ENCODE measurements at places on chromosomes 5 and 9.

- DNase-seq = peak; percentile 20
Observed at GRCh38 chr9:125932012-125932411, 184.8 kb downstream of the PBX3 start.

GRCh38 chr9:79371301-79371700, 200.5 kb upstream of the TLE4 start:
- no peak for DNase-seq

DNA sequence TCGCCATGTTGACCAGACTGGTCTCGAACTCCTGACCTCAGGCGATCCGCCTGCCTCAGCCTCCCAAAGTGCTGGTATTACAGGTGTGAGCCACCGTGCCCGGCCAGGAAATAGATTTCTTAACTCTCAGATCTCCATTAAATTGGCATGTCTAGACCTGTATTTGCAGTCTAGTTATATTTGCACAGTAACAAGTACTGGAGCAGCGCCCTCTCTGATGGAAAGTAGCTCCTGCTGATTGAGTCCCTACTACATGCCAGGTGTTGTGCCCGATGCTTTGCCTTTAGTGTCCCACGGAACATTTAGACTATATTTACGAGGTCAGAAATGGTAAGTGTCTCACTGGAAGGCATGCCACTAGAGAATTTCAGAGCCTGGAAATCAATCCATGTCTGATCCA, 15.8 kb upstream of the TMED9 start:
- no peak for DNase-seq

DNA sequence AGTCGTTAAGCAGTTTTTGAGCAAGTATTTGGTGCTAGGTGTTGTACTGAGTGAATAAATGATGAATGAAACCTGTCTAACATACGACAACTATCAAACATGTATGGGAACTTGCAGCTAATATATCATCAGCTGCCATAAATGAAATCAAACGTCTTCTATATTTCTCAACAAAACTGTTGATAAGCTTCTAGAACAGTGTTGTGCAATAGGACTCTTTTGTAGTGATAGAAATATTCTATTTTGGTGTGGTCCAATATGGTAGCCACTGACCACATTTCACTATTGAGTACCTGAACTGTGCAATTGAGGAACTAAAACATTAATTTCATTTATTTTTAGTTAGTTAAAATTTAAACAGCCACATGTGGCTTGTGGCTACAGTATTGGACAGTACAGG, 16.3 kb upstream of the FYB1 start:
- DNase-seq = no peak

GRCh38 chr9:134607971-134608370, 33.6 kb upstream of the COL5A1 start:
- no peak for DNase-seq

- no peak for DNase-seq
Observed at GRCh38 chr5:39519079-39519478, 94.3 kb upstream of the DAB2 start.

DNA sequence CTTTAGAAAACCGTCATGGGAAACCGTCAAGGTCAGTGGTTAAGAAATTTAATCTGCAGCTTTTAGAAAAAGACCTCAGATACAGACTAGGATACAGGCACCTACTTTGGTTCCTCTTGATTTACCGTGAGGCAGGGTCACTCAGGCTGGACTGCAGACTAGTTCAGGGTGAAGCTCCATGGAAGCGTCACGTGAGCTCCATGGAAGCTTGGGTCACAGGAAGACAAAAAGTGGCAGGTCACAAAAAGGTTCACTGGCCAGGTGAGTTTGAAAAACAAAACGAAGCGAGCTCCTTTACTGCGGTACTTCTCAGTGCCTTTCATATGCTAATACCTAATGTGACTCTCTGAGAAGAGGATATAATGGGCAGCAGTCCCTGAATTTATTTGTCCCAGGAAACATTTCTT, 43.0 kb downstream of the PRRC2B start:
- DNase-seq = no peak

DNA sequence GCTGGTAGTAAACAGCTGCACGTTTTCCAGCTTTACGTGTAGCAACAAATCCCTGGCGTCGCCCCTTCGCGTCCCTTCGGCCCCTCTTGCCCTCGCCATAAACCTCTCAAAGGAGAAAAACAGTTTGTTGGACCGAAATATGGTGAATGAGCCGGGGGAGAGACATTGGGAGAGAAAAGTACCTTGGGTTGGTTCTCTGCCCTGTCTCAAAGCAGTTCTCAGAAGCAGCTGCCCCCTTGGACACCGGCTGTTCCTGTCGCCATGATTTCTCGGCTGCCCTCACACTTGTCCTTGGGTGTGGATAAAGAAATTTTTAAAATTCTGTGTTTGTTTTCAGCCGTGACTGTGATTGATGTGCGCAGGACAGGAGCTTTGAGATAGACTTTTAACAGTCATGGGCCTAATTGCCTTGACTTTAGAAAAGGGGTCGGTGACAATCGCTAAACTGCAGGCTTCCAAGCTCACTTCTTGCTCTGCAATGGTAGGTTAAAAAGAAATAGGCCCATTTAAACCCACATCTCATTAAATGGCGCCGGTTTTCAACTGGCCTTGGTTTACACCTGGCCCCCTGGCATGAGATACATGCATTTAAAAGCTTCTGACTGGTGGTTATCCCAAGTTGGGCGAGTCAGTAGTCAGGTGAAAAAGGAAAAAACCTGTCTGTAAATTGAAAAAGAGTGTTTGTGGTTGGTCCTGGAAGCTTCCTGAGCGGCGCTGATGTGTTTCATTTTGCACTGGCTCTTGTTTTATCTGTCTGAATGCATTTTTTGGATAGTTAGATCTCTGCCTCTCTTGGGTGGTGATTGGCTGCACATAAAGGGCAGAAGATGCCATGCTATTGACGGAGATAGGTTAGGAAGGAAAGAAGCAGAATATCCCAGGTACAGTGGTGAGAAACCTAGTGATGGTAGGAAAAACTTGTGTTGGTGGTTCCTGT, 983 bp downstream of the RCL1 start:
- peak; percentile 33 for DNase-seq

- DNase-seq = peak; percentile 74
Observed at GRCh38 chr5:34598177-34598794, 57.8 kb upstream of the RAI14 start.

DNA sequence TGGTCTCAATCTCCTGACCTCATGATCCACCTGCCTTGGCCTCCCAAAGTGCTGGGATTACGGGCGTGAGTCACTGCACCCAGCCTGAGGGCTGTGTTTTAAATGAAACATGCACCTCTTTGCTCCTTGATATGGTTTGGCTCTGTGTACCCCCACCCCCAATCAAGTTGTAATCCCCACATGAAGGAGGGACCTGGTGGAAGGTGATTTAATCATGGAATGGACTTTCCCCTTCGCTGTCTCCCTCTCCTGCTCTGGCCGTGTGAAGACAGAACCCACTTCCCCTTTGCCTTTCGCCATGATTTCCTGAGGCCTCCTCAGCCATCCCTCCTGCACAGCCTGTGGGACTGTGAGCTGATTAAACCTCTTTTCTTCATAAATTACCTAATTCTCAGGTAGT, 12.5 kb upstream of the NOTCH1 start:
- no peak for DNase-seq

- no peak for DNase-seq
Observed at GRCh38 chr9:78592811-78593210, 295.9 kb downstream of the PSAT1 start.

- no peak for DNase-seq
Observed at GRCh38 chr5:26761446-26761845, 276.9 kb downstream of the CDH9 start.

DNA sequence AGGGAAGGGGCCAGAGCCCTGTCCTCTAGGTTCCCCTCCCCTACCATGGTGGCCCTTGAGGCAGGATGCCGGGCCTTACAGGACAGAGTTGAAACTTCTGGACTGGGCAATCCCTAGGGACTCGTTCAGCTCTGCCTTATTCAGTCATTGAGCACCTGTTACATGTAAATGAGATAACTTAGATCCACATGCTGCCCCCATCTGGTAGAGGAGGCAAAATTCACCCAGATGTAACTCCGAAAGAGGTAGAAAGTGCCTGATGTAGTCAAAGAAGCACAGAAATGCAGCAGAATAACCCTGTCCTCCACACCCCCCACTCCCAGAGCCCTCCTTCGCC, 1.5 kb downstream of the GGTA1 start:
- peak; percentile 58 for DNase-seq

DNA sequence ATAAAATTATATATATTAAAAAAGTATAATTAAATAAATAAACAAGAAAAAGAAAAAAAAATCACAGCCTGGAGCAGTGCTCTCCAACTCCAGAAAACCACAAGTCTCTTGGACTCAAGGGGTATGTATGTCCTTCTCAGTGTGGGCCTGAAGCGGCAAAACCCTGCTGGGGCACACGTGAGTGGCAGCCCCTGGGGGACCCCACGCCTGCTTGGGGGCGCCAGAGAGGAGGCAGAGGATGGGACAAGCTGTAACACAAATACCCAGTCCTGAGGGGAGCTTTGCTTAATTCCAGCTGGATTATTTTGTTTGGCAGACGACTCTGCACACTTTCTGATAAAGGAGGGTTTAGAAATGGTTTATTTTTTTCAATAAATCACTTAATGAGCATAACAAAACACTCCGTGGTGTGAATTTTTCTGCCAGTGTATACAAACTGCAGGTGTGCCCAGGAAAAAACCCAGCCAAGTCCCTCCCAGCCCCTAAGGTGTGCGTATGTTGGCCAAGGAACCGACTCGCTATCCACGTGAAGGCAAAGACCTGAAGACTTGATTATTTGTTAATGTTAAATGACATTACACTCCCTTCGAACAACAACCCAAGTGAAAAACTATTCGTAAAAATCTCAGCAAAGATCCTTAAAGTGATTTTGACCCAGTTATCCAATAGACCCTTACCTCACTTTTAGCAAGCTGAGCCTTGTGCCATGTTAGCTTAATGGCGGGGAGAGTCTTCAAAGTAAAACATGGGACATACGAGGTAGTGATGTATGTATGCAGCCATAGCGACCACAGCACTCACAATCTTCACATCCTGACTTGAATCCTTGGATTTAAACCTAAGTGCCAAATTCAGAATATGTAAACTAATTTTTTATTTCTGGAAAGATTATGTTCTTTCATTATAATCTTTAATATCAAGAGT, 32.9 kb downstream of the ANKH start:
- no peak for DNase-seq

DNA sequence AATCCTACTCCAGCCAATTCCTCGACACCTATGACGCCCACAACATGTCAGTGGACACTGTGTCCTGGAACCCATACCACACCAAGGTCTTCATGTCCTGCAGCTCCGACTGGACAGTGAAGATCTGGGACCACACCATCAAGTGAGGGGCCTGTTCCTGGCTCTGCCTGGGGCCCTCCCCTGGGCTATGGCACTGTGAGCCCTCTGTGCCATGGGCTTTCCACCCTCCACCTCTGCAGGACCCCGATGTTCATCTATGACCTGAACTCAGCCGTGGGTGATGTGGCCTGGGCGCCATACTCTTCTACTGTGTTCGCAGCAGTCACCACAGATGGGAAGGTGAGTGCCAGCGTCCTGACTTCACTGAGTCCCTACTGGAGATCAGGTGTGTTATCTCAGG, 8.4 kb downstream of the ENHO start:
- DNase-seq = no peak

DNA sequence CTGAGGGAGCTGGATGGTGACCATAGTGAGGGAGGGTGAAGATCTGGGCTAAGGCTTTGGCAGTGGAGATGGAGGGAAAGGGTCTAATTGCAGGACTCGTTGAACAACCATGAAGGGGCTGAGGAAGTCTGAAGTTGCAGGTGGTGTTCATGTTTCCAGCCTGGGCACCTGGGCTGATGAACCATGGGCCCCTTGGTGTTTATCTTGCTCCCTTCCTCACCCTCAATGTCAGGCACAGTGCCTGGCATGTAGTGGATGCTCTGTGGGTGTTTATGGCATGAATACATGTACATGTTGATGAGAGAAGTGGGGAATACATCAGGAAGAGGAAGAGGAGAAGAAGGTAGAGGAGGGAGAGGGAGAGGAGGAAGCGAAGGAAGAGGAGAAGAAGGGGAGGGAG, 31.3 kb upstream of the COL15A1 start:
- DNase-seq = no peak

DNA sequence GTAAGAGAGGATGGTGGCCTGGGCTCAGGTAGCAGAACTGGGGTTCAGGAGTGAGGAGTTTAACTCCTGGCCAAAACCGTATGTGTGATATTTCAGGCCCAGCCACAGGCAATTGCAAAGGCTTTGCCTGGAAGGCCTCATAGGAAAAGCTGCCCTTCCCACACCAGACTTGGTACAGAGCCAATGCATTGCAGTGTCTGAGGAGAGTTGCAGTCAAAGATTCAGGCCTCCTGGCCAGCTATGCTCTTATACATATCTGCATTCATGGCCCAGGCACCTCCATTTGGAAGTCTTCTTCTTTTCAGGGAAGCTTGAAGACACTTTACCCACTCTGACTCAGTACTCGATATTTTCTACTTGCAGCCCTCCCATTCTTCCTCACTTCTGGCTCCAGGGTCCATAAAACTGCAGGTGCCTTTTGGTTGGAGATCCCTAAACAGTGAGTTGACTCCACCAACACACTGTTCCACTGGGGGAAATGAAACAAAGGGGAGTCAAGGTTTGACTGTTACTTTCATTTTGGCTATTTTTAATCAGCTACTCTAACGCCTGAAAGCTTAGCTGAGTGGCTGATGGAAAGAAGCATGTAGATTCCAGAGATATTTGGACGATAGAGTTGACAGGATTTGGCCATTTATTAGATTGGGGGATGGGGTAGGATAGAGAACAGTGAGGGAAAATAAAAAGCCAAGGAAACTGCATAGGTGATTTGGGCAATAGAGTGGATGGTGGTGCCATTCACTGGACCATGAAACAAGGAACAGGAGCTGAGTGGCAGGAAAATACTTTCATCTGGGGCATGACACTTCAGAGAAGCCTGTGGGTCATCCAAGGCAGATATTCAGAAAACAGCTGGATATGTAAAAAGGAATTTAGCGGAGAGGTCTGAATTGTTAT, 30.6 kb upstream of the IL33 start:
- DNase-seq = no peak

DNA sequence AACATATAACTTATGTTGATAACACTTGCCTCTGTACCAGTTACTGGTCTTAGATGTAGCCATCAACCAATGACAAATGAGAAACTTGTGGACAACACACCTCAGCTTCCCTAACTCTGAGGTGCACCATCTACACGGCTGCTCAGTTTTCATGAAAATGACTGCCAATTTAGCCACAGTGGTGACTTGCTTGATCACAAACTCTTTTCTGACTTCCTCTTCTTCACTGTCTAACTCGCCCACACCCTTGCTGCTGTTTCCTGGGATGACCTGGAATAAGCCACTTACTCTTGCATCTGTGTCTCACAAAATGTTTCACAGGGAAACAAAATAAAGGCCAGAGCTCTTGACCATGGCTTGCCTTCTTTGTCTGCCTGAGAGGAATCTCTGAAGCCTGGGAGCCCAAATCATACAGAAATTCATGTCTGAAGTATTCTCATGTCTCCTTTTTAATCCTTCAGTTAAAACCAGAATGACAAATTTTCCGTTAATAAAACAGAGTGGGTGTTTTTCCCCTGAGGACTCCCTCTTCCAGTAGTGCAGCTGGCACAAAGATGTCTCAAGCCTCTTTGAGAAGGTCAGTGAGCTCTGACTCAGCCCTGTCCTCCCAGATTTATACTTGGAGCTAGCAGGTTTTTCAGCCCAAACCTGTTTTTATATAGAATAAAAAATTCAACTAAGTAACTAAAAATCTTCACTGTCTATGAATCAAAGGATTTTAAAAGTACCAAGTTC, 126.5 kb upstream of the PAM start:
- DNase-seq = no peak

All from G401 (cell line).